ENCODE measurements at places on chromosomes 3 and 15. TPM values are rescaled to one million over a fixed set of nuclear protein-coding genes. Genes with fewer than 3 reads are reported as not detected.
A peak's percentile ranks its signal among the peaks of the same experiment; 100 is the strongest.

The MASP1 gene
- 0.31 TPM for total RNA-seq

The SPINT1 gene
- 4.2 TPM for total RNA-seq

- H3K36me3 ChIP-seq, result no peaks in the 10 kb centered on the region
- peaks cover 15% of the 10 kb centered on the region for H3K4me1 ChIP-seq
Measured at GRCh38 chr15:92812271-92812670, 87.9 kb upstream of the CHD2 start.

DNA sequence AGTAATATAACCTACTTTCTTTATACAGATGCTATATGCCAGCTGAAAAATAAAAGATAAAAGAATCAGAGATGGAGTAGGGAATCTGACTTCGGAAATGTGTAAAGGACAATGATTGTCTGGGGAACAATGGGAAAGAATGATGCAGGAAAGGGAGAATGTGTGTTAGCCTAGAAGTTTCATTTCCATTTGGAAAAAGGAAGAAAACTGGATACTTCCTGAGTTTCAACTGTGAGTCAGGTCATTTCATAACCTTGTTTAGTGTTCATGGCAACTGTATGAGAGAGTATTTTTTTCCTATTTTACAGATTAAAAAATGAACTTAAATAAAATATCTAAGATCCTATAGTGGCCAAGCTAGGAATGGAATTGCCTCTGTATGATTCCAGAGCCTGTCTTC, 261.3 kb upstream of the NECTIN3 start:
- H3K4me1 ChIP-seq, result peaks cover 21% of the 10 kb centered on the region
- peak; percentile 61 for DNase-seq
- no peaks in the 10 kb centered on the region for H3K36me3 ChIP-seq
- H3K27ac ChIP-seq, result no peak overlapping the region
- H3K4me3 ChIP-seq, result no peak overlapping the region

DNA sequence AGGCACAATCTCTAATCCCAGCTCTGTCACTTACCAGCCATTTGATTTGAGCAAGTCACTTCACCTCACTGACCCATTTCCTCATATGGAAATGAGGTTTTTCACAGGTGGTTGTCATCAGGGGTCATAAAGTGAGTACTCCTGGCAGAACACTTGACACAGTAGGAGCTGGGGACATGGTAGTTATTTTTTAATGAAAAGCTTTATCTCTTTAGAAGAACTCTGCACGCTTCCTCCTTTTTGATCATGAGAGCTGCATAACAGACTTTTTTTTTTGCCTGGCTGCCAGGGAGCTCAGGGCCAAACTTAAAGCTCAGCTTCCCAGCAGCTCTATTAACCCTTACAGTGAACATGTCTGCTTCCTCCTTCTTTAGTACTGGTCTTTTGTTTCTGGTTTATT, 8.4 kb downstream of the VWA5B2 start:
- H3K36me3 ChIP-seq, result peaks cover 5% of the 10 kb centered on the region
- peaks cover 1% of the 10 kb centered on the region for H3K27me3 ChIP-seq
- no peaks in the 10 kb centered on the region for H3K4me1 ChIP-seq
- H3K4me3 ChIP-seq, result no peak overlapping the region
- DNase-seq, result no peak

- H3K4me3 ChIP-seq, result no peak overlapping the region
- no peaks in the 10 kb centered on the region for H3K36me3 ChIP-seq
- H3K27ac ChIP-seq, result no peak overlapping the region
Measured at GRCh38 chr3:5330152-5330810, 142.8 kb downstream of the EDEM1 start.

- H3K36me3 ChIP-seq, result no peaks in the 10 kb centered on the region
- no peaks in the 10 kb centered on the region for H3K27me3 ChIP-seq
- DNase-seq, result no peak
Measured at GRCh38 chr3:83454353-83454752, 1504.4 kb upstream of the CADM2 start.

- H3K27ac ChIP-seq, result peak overlapping the region; percentile 21
- H3K4me3 ChIP-seq, result peak overlapping the region; percentile 71
- H3K4me1 ChIP-seq, result peaks cover 5% of the 10 kb centered on the region
- no peaks in the 10 kb centered on the region for H3K36me3 ChIP-seq
Measured at GRCh38 chr15:99732751-99733267, 428 bp downstream of the LYSMD4 start.

DNA sequence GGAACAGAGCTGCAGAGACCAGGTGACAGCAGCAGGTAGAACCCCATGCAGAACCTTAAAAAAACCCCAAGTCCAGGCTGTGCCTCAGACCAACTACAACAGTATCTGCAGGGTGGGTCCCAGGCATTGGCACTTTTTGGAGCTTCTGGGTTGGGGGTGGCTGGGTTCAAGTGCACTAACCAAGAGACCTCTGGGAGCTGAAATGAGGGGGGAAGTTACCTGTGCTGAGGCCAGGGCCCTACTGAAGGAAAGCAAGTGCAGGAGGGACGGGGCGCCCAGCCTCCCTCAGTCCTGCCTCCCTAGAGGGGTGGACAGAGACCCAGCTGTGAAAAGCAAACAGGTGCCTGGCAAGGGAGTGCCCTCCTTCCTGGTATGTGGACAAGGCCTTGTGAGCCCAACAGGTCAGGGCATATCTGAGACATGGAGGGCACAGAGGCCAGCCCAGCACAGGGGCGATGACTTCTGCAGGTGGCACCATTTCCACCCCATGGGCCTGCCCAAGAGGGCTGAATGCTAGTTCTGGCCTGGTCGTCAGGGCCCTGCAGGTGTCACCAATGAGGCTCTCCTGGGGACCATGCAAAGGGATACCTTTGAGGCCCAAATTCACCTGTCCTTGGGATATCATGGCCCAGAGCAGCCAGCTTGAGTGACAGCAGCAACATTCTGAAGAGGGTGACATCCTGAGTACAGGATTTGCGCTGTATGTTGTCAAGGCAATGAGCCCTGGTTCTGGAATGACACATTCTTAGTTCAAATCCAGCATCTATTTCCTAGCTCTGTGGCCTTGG, 18.7 kb downstream of the CTSH start:
- no peak overlapping the region for H3K27ac ChIP-seq
- no peaks in the 10 kb centered on the region for H3K4me1 ChIP-seq
- DNase-seq, result no peak

- H3K27ac ChIP-seq, result no peak overlapping the region
- DNase-seq, result no peak
- peaks cover 4% of the 10 kb centered on the region for H3K27me3 ChIP-seq
- H3K36me3 ChIP-seq, result no peaks in the 10 kb centered on the region
- no peaks in the 10 kb centered on the region for H3K4me1 ChIP-seq
- H3K4me3 ChIP-seq, result no peak overlapping the region
Measured at GRCh38 chr3:191119415-191120295, 79.4 kb upstream of the OSTN start.

DNA sequence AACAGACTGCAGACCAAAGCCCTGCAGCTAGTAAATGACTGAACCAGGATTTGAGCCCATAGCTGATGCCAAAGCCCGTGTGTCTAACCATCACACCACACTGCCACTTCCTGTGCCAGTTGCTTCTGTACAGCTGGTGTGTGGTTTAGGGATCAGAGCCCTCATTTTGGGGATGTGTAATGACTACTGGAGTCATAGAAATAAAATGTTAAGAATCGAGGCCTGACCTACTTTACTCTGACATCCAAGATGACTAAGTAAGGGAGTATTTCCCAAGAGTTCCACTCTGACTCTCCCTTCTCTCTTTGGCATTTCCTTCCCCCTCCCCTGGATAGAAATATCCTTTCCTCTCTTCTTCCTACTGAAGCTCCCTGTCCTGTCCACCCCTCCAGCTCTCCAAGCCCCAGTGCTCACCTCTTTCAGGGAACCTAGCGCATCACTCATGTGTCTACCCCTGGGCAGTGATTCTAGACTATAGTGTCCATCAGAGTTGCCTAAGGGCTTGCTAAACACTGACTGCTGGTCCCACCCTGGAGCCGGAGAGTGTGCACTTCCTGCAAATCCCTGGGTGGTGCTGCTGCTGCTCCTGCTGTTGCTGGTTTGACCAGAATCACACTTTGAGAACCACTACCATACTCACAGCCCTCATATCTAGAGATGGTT, 53.8 kb downstream of the MGLL start:
- no peaks in the 10 kb centered on the region for H3K36me3 ChIP-seq
- no peak overlapping the region for H3K4me3 ChIP-seq
- peaks cover 25% of the 10 kb centered on the region for H3K4me1 ChIP-seq
- no peaks in the 10 kb centered on the region for H3K27me3 ChIP-seq
- H3K27ac ChIP-seq, result peak overlapping the region; percentile 81

- H3K4me3 ChIP-seq, result no peak overlapping the region
- no peak overlapping the region for H3K27ac ChIP-seq
- H3K4me1 ChIP-seq, result no peaks in the 10 kb centered on the region
- no peaks in the 10 kb centered on the region for H3K36me3 ChIP-seq
Measured at GRCh38 chr15:70427167-70428120, 329.7 kb upstream of the TLE3 start.

GRCh38 chr3:40718681-40719080, 193.9 kb downstream of the ZNF621 start:
- no peaks in the 10 kb centered on the region for H3K36me3 ChIP-seq
- no peak overlapping the region for H3K4me3 ChIP-seq
- H3K27ac ChIP-seq, result no peak overlapping the region
- no peaks in the 10 kb centered on the region for H3K4me1 ChIP-seq
- no peak for DNase-seq

GRCh38 chr3:13132281-13132680, 59.1 kb upstream of the IQSEC1 start:
- no peak overlapping the region for H3K4me3 ChIP-seq
- no peak for DNase-seq
- no peak overlapping the region for H3K27ac ChIP-seq
- H3K36me3 ChIP-seq, result no peaks in the 10 kb centered on the region

Data from endothelial cell of umbilical vein (primary cell).